ENCODE measurements at places on chromosomes 5 and 9. TPM values are rescaled to one million over a fixed set of nuclear protein-coding genes. Genes with fewer than 3 reads are reported as not detected.

- DNase-seq, result peak; percentile 41
Measured at GRCh38 chr9:72665421-72665820, 144.0 kb downstream of the TMC1 start.

- DNase-seq, result no peak
Measured at GRCh38 chr5:143313298-143313852, 90.1 kb downstream of the NR3C1 start.

GRCh38 chr5:166582416-166582815 lies 1709.0 kb upstream of the WWC1 start:
- DNase-seq, result no peak

GRCh38 chr9:136972743-136973142 lies 4.6 kb upstream of the PTGDS start:
- DNase-seq, result no peak

DNA sequence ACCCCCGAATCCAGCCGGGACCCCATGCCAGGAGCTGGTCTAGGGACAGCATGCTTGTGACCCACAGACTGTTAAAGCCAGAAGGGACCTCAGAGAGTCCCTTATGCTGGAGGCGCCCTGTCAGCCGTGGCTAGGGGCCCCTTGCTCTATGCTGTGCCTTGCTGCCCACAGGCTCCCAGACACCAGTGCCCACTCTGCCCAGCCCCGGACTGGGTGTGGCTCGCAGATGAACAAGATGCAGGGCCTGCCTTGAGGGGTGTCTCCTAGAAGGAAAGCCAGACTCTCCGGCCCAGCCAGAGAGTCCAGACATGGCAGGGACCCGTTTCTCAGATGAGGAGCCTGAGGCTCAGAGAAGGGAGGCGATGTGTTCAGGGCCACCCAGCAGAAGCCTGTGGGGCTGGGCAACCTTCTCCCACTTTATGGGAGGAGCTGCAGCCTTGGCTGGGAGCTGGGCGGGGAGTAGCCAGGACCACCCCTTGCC lies 85.7 kb downstream of the LMX1B start:
- no peak for DNase-seq

GRCh38 chr9:36748322-36748899 lies 175.7 kb downstream of the MELK start:
- peak; percentile 48 for DNase-seq

DNA sequence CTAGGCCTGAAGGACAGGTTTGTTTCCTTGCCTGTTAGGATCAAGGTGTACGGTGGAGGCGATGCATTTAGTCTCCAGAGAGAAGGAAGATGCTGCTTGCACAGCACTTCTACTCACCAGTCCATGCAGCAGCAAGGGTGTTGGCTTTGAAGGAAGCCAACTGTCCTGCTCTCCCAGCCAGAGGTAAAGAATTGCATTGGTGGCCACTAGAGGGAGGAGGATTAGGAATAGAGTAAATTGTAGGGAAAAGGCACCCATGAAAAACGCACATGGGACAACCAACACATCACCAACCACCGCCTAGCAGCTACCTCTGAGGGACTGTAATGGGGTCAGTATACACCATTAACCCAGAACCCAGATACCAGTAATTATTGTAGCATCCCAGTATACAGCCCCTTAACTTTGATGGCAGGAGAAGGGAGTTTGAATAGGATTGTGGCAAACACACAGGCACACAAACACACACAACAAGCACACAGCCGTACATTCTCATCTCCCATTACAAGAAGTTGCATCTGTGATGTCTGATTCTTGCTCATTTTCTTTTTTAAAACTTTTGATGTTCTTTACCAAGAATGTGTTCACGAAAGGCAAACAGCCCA lies 267.7 kb downstream of the ADAMTS6 start:
- peak; percentile 12 for DNase-seq

- no peak for DNase-seq
Measured at GRCh38 chr5:162637481-162637880, 569.9 kb downstream of the GABRG2 start.

DNA sequence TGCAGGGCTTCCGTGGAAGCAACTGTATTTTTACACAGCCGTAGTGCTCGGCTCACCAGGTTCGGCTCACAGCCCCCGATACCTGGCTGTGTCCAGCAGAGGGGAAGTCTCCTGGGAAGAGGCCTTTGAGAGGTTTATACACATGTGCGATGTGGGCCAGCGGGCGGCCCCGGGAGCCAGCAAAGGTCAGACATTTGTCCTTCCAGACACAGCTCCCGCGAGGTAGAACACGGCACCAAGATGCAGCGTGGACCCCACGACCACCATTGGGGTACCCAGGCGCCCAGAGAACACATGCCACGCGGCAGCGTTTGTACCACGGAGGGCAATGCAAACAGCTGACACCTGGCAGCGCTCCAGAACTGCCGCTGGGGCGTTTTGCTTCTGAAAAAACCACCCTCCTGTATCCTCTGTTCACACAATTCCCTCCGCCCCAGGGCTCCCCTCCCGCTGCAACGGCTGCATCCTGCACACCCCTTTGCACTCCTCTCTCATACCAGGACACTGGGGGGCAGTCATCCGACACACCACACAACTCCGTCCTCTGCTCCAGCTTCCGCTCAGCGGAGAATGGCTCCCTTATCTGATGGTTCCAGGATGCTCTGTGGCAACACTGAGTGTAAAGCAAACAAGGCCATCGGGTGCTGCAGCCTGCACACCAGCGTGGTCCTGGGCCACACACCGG lies 235.3 kb downstream of the SYK start:
- peak; percentile 76 for DNase-seq

DNA sequence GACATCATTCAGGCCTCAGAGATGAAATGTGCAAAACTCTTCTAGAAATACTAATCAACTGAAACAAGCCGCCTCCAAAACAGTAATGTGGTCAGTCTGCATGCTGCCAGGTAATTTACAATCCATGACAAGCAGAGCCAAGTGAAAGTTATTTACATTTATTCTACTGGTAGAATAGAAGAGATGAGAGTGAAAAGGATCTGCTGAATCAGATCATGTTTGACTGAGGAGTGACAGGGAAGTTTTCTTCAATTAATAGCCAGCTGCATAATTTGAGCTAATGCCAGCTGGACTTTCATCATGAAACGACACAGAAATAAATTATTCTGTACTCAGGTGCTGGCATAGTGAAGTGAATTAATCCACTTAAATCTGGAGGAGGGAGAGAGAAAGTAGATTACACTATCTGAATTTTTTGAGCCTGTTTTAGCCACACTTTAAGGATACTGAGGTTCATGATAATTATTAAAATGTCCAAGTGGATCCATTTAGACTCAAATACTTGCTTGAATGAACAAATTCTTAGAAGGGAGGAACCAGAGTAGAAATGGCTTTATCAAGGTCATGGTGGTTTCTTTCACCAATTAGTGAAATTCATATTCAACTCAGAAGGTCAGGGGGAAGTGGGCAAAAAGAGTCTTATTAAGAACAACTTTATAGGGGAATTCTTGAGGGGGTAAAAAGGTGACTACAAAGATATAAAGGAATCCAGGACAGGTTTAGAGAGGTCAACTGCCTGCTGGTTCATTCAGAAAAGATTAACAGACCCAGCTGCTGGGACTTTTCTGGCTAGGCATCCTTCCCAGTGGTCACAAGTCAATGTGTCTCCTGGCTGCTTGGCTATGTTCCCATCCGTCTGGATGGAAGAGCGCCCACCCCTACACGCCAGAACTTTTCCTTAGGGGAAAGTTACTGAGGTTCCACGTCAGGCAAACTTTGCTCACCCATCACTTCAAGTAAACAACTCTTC lies 350.4 kb downstream of the PDE4D start:
- peak; percentile 78 for DNase-seq

The ZNF618 gene
- polyA plus RNA-seq, result 14.1 TPM

DNA sequence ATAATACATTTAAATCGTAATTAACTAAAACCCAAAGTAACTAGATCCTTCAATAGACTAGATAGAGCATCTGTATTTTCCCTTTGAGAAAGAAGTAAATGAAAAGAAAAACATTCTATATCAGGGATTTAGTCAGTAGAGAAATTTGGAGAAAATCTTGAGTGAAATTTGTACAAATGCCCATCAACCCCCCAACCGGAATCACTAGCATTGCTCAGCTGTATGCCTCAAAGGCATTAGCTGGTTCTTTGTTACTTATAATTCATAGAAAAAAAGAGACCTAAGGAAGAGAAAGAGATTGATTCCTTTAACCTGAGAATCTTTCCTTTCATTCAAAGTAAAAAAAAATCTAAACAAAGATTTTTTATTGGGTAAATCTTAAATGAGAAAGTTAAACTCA lies 659 bp downstream of the OMD start:
- DNase-seq, result peak; percentile 60

DNA sequence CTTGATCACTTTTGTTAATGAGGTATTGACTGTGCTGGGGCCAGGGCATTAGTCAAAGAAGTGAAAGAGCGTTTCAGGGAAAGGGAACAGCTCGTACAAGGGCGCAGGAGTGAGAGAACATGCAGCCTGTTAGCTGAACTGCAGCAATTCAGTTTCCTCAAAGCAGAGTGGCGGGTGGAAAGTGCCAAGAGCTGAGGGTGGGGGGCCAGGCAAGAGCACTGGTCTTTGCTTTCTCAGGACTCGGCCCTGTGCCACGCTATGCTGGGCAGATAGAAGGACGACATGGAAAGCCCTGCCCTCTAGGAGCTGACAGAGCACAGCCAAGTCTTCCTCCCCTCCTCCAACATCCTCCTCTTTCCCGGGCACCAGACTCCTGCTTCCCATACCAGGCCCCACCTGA lies 304.8 kb downstream of the SPOCK1 start:
- no peak for DNase-seq

DNA sequence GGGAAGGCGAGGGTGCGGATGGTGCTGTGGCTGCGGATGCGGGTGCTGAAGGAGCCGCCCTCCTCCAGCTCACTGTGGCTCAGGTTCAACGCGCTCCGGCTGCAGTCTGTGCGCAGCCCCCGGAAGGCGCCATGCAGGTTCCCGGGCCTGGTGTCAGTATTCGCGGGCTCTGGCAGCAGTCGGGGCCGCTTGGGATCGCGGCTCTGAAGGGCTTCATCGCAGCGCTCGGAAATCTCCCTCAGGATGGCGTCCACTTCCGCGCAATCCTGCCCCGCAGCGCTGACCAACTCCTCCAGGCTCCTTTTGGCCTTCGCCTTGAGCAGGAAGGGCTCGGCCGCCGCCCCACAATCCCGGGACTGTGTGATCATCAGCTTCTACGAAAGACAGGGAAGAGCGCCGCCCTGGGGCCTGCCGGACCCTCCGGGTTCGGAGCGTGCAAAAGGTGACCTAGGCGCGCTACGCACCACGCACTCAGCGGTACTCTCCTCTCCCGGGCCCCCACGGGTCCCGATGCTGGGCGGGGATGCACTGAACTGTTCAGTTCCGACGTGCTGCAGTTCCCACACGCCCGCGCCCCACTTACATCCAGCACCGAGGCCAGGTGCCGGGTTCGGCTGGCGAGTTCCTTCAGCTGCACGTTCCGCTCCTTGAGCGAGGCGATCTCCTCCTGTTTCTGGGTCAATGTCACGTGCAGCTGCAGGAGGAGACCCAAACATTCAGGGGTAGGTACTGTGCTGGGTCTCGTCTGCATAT lies 6.5 kb downstream of the MCIDAS start:
- no peak for DNase-seq

DNA sequence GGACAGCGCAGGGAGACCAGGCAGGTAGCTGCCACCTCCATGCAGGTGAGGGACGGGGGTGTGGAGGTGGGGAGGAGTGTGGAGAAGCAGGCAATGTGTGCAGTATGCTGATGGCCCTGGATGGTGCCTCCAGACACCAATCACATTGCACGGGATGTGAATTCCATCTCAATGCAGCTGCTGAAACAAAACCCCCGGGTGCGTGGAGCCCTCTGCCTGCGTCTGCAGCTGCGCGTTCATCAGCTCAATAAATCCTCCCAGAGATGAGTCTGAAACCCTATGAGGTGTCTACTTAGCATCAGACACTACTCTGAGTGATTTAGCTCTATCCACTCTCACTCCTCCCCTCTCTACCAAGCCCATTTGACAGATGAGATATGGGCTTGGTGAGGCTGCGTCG lies 10.3 kb downstream of the SOHLH1 start:
- no peak for DNase-seq

The NR6A1 gene
- 0.91 TPM for polyA plus RNA-seq

- no peak for DNase-seq
Measured at GRCh38 chr5:856531-857425, 6.0 kb upstream of the ZDHHC11 start.

The GABBR2 gene
- 0.90 TPM for polyA plus RNA-seq

GRCh38 chr5:73228052-73228451 lies 55.1 kb downstream of the TMEM174 start:
- no peak for DNase-seq

- DNase-seq, result peak; percentile 61
Measured at GRCh38 chr5:174423558-174423957, 300.8 kb upstream of the MSX2 start.

DNA sequence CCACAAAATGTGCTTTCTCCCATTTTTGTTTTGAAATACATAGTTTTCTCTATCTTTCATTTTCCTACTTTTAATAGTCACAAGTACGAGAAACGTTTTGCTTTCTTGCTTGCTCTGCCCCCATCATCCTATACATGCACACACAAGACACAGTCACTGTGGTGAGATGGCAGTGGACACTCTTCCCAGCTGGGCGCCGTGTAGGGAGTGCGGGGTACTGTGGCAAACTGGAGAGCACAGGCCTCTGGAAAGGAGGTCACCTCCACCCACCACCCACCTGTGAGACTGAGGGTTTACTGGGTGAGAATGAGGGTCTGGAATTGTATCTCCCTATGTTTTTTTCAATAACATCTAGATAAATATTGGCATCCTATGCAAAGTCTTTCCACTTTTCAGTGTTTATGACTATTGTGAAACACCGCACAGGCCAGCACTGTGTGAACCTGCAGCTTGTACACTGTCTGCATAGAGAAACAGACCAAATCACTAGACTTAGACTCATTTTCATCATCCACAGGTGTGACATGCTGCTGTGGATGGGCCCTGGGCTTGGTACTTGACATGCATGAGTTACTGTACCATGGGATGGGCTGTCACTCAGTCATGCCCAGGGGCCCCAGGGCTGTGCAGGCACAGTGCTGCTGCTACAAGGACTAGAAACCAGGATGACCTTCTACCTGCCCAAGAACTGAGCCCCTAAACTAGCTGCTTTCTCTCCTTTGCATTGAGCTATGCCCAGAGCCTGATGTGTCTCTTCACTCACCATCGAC lies 118.1 kb upstream of the LMX1B start:
- no peak for DNase-seq

GRCh38 chr9:135815830-135816650 lies 91.3 kb downstream of the CAMSAP1 start:
- no peak for DNase-seq

The SLC22A4 gene
- 3.3 TPM for polyA plus RNA-seq

GRCh38 chr9:3659647-3660046 lies 133.8 kb upstream of the RFX3 start:
- no peak for DNase-seq

GRCh38 chr5:135645336-135646180 lies 66.8 kb upstream of the CXCL14 start:
- no peak for DNase-seq

- no peak for DNase-seq
Measured at GRCh38 chr5:147072622-147073021, 162.2 kb upstream of the STK32A start.
